ENCODE measurements at places on chromosomes 2 and 18.

- DNase-seq, result no peak
Observed at GRCh38 chr2:162509288-162509968, 165.5 kb downstream of the GCA start.

- DNase-seq, result no peak
Observed at GRCh38 chr18:44935455-44935854, 254.8 kb downstream of the SETBP1 start.

GRCh38 chr18:44452346-44452745, 228.3 kb upstream of the SETBP1 start:
- DNase-seq, result no peak

- no peak for DNase-seq
Observed at GRCh38 chr2:69192176-69192945, 179.4 kb downstream of the ANTXR1 start.

DNA sequence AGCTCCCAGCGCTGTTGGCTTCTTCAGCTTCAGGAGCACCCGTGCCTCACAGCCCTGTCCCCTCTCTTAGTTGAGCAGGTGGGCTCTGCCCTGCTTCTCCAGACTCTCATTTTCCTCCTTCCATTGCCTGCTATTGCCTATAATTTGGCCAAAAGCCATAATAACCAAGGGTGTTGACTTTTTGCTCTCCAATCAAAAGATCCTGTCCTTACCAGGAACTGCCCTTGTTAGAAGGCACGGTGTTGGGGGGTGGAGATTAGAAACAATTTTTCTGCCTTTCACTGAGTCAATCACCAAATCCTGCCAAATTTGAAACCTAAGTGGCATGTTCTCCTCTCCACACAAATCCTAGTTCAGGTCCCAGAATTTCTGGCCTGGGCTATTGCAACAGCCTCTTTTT, 16.7 kb upstream of the PDIA6 start:
- no peak for DNase-seq

DNA sequence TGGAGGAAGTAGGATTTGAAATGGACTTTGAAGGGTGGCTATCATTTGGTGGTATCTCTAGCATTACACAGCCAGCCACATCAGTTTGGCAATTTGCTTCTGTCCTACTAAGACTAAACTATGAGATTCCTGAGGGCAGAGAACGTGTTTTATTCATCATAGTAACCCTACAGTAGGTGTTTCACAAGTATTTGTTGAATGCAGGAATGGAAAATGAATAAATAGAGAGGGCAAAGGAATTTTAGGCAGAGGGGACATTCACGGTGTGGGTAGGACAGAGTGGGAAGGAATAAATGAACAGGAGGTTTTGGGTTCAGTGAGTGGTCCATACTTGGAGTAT, 15.7 kb upstream of the GPR39 start:
- DNase-seq, result no peak

- DNase-seq, result no peak
Observed at GRCh38 chr18:57715671-57716070, 87.4 kb downstream of the ATP8B1 start.

- DNase-seq, result no peak
Observed at GRCh38 chr2:62321380-62322289, 125.7 kb downstream of the B3GNT2 start.

DNA sequence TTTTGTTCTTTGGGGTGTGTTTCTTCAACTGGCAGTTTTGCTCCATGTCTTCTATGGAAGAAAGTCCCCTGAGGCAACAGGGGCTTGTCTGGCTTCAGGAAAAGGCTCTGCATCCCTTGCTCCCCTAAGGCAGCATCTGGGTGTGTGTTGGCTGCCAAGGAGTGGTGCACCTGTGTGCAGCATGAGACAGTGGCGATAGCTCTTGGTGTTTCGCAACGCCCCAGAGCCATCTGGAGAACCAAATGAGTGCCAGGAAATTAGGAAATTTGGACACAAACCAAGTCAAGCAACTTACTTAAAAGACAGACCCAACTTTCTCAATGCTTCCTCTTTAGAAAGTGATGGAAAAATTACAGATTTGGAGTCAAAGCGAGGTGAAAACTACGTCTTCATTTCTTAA, 1044.4 kb upstream of the CNTNAP5 start:
- DNase-seq, result no peak

GRCh38 chr2:201513271-201513670, 61.7 kb downstream of the STRADB start:
- no peak for DNase-seq

- DNase-seq, result no peak
Observed at GRCh38 chr2:188474316-188474715, 182.6 kb downstream of the GULP1 start.

Measured in NCI-H748 treated with DMSO at 0.1 percent for 48 hours (cell line).